Activated CD8-positive, alpha-beta T cell treated with anti-CD3 and anti-CD28 coated beads for 36 hours (primary cell): ENCODE measurements at places on chromosomes 11 and 22. TPM values are rescaled to one million over a fixed set of nuclear protein-coding genes. Genes with fewer than 3 reads are reported as not detected.

- no peak for DNase-seq
Observed at GRCh38 chr11:72343006-72343756, 91.2 kb downstream of the CLPB start.

DNA sequence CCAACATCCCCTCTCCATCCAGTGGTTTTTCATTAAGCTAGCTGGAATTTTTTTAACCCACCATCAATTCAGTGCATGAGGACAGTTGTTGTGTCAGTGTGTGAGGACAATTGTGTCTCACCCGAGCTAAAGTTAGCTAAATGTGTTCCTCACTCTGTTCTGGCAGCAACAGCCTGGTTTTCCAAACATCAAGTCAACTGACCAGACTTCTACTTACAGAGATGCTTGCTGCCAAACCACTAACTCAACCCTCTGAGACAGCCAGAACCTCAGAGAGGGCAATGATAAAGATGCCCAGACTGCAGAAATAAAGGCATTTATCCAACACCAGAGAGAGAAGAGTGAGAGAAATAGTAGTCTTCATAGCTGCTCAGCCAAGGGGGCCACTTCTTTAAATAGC, 6.7 kb downstream of the PAMR1 start:
- no peak for DNase-seq

- DNase-seq = no peak
Observed at GRCh38 chr11:5368502-5369043, 15.0 kb upstream of the OR51M1 start.

- DNase-seq = no peak
Observed at GRCh38 chr11:60184824-60185511, 2.1 kb upstream of the MS4A6A start.

The MYO18B gene
- 1.6 TPM for total RNA-seq
